ENCODE measurements at places on chromosomes 12 and 14.

- DNase-seq, result no peak
Observed at GRCh38 chr12:67446716-67447115, 177.6 kb downstream of the CAND1 start.

DNA sequence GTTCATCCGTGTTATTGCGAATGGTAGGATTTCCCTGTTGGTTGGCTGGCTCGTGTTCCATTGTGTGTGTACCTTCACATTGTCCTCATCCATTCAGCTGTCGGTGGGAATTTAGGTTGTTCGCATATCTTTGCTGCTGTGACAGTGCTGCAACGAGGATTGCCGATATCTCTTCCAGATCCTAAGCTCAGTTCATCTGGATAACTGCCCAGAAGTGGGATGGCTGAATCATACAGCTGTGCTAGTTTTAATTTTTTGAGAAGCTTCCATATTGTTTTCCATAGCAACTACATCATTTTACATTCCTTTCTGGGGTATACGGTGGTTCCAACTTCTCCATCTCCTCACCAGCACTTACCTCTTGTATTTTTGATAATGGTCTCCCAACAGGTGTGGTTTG lies 292.8 kb upstream of the SFSWAP start:
- DNase-seq, result no peak

GRCh38 chr12:102755266-102755665 lies 161.8 kb downstream of the PAH start:
- DNase-seq, result no peak

DNA sequence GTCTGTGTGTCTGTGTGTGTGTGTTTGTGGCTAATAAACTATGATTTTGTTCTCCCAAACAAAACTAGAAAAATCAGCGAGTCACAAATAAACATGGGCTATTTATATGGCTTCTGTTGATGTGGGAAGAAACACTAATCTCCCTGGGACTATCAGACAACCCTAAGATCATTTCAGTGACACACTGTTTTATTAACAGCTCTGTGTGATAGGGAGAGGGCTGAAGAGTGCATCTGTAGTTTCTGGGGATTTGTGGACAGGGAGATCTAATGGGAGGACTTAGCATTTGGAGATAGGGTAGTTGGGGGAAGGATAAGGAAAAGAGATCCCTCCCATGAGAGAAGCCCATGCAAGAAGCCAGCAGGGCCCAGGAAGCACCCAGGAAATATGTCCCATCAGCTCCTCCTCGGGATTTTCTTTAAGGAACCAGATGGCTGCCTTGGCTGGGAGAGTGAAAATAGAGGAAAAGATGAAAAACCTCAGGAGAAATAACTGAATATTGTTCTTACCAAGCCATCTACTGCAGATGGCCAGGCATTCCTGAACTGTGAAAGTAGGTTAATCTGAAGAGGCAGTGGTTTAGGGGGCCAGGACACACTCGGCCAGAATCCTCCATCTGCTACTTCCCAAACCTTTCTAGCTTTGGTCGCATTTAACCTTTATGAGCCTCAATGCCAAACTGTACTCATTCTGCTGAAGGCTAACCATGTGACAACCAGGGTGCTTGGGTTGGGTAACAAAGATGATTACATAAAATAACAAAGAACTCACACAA lies 253.4 kb downstream of the BTG1 start:
- no peak for DNase-seq

GRCh38 chr14:65243766-65244442 lies 141.6 kb upstream of the MAX start:
- DNase-seq, result peak; percentile 47

- DNase-seq, result no peak
Observed at GRCh38 chr14:92360651-92361370, 37.8 kb downstream of the SLC24A4 start.

- DNase-seq, result no peak
Observed at GRCh38 chr12:63066782-63067181, 84.2 kb downstream of the AVPR1A start.

DNA sequence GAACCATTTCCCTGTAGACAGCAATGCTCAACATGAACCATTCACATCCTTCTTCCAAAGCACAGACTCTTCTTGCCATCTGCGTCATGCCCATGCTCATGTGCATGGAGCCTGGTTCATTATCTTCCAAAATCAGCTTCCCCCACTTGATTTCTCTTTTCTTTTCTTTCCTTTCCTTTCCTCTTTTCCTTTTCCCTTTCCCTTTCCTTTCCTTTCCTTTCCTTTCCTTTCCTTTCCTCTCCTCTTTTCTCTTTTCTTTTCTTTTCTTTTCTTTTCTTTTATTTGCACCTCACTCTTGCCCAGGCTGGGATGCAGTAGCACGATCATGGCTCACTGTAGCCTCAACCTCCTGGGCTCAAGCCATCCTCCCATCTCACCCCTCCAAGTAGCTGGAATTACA lies 37.5 kb downstream of the WIF1 start:
- no peak for DNase-seq

GRCh38 chr12:62435303-62436163 lies 31.1 kb upstream of the MON2 start:
- peak; percentile 24 for DNase-seq

All from Jurkat, Clone E6-1 (cell line).